NCI-H146 (cell line): ENCODE measurements at places on chromosomes 12 and 14.

- DNase-seq: peak; percentile 37
Measured at GRCh38 chr14:95770777-95771176, 56.9 kb upstream of the TCL1A start.

- peak; percentile 60 for DNase-seq
Measured at GRCh38 chr14:24058260-24058950, 6.6 kb downstream of the CARMIL3 start.

GRCh38 chr12:71195338-71195896, 37.6 kb upstream of the TSPAN8 start:
- DNase-seq: peak; percentile 60

GRCh38 chr14:59398841-59399240, 66.3 kb downstream of the GPR135 start:
- DNase-seq: no peak

DNA sequence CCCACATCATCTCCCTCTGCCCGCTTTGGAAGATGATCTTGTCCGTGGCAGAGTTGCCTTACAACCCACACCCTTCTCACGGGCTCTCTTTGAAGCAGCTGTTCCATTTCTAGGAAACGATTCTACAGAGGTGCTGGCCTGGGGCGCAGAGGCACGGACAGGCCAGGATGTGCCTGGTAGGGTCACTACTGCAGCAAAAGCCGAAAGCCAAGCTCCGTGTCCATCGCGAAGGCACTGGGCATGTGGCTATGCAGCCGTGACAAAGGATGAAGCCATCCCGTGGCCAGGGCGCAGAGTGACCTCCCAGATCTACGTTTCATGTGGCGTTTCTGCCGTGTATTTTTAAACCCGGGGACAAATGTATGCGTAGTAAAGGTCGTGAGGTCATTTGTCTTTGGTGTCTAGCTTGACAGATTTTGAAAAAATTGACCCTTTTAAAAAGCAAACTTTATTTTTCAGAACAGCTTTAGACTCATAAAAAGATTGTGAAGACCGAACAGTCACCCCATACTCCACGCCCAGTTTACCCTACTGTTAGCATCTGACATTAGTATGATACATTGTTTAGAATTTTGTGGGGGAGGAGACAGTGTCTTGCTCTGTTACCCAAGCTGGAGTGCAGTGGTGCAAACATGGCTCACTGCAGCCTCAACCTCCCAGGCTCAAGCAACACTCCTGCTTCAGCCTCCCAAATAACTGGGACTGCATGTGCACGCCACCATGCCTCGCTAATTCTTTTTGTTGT, 40.4 kb upstream of the NCOR2 start:
- no peak for DNase-seq

DNA sequence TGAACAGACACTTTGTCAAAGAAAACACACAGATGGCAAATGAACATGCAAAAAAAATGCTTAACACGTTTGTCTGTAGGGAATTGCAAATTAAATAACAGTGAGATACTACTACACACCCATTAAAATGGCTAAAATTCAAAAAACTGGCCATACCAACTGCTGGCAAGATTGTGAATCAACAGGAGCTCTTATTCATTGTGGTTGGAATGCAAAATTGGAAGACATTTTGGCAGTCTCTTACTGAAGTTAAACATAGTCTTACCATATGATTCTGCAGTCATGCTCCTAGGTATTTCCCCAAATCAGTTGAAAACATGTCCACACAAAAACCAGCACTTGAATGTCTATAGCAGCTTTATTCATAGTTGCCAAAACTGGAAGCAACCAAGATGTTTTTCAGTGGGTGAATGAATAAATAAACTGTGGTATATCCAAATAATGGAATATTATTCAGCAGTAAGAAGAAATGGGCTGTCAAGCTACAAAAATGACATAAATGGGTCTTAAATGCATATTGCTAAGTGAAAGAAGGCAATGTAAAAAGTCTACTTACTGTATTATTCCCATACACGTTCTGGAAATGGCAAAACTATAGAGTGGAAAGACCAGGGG, 91.4 kb downstream of the PLEKHA5 start:
- DNase-seq: no peak

GRCh38 chr14:90381011-90381786, 15.6 kb upstream of the CALM1 start:
- peak; percentile 53 for DNase-seq

DNA sequence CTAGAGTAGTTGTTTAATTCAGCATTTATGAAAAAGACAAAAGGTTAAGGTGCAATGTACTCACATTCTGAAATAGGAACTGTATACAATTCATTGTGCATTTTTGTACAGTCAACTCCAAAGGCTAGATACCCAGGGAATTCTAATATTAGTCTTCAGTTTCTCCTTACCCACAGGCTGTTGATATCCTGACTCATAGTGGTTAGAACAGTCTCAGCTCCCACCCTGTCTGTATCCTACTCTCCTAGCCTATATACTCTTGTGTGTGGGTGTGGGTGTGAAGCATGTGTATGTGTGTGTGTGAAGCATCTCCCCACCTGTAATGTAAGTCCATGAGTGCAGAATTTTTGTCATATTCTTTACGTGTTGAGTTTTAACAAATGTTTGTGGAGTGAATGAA, 229.5 kb downstream of the NAV3 start:
- DNase-seq: no peak

- peak; percentile 69 for DNase-seq
Measured at GRCh38 chr14:92959189-92959531, 36.2 kb downstream of the CHGA start.

DNA sequence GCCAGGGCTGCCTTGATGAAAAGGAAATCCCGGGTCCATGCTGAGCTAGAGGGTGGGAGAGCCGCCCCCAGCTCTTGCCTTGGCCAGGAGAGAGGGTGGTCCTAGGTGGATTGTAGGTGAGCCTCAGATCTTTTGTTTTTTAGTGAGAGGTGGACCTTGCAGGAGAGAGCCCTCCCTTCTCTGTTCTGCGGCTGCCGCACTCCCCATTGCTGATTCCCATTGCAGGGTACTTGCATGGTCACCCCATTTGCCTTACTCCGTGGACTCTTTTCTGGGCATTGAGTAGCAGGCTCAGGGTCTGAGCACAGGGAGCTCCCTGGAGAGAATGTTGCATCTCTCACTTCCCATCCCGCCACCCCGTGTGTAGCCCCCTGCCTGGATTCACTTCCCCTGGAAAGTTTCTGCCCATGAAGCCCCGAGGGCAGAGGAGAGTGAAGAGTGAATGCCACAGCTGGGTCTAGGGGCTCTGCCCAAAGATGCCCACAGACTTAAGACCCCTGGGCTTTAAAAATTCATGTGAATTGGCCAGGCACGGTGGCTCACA, 10.2 kb downstream of the VASH1 start:
- no peak for DNase-seq

DNA sequence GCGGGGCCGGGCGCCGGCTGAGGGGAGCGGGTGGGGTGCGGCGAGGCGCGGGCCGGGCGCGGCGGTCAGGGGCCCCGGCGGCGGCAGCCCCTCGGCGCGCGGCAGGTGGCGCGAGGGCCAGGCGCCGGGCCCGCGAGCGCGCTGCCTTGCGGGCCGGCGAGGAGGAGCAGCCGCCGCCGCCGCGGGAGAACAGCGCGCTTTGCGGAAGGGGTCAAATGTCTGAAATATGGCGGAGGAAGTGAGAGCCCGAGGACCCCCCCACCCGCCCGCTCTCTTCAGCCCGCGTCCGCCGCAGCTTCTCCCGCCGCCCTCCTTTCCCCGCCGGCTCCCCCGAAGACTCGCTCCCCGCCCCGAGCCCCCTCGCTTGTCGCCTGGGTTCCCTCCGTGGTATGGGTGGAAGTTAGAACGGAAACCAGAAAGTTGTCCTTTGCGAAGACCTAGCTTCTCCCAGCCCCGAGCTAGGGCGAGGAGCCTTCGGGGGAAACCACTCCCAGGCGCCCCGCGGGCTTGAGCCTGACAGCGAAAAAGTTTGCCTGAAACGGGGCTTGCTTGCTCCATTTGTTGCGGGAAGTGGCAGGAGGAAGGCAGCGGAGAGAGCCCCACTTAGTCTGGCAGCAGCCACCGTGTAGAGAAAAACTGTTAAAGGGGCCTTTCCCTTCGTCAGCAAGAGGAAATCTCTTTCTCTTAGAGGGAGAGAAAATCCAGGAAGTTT, 551 bp downstream of the RAP1B start:
- peak; percentile 61 for DNase-seq

GRCh38 chr14:54606631-54607133, 39.8 kb downstream of the SAMD4A start:
- DNase-seq: no peak

- no peak for DNase-seq
Measured at GRCh38 chr14:93804654-93805053, 16.4 kb upstream of the PRIMA1 start.

GRCh38 chr14:22837750-22838538, 1.6 kb downstream of the MMP14 start:
- no peak for DNase-seq

GRCh38 chr12:124480469-124481256, 86.7 kb downstream of the NCOR2 start:
- DNase-seq: peak; percentile 58

DNA sequence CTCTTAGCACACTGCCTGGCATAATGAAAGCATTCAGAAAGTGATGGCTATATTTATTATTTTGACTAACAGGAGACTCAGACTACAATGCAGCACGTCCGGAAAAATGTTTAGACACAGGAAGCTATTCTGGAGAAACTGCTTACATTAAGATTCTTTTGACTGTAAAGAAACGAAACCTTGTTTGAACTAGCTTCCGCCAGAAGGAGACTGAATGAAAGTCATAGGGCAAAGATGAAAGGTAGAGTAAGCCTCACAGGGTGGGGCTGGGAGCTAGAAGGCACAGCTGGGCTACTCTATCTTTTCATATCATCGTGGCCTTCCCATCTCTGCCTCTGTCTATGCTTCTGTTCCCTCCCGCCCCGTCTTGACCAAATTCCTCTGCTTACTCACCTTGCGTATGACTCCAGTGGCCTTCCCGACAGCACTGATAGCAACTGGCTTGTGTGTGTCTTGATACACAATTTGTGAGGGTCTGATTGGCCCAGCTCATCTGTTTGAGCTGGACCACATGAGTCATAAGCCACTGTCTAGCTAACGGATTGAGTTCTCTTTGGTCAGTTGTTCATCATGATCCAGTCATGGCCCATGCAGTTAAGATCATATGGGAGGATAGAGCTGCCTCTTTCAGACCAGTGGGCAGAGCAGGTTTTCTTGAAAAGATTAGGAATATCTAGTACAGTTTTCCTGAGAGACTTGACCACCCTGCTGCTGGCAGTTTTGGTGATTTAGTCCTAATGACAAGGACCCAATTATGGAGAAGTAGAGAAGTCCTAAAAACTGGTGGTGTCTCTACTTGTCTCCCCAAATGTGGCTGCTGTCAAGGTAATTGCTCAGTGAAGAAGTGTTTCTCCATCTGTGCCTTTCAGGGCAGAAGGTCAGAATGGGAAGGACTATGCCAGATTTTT, 151.5 kb upstream of the SLC38A2 start:
- no peak for DNase-seq

- no peak for DNase-seq
Measured at GRCh38 chr12:81081726-81082125, 3.8 kb downstream of the ACSS3 start.

DNA sequence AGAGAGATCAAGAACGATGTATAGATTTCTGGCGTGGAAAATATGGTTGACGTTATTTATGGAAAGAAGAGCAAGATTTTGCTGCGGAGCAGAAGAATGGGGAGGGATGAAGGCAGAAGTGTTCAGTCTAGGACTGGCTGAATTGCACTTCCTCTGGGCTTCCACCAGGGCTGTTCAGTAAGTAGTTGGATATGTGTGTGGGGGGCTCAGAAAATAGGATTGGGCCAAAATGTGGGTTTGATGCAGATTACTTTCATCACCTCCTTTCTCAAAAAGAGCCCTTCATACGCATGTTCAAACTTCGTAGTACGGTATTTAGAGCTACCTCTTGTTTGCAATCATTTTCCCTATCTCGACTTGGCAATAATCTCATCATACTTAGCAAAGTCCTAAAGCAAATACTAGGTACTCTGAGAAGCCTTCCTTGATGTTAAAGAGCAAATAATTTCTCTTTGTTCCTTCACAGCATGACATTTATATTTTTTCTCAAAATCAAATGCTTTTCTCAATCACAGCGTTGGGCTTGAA, 349.4 kb downstream of the NELL2 start:
- no peak for DNase-seq

DNA sequence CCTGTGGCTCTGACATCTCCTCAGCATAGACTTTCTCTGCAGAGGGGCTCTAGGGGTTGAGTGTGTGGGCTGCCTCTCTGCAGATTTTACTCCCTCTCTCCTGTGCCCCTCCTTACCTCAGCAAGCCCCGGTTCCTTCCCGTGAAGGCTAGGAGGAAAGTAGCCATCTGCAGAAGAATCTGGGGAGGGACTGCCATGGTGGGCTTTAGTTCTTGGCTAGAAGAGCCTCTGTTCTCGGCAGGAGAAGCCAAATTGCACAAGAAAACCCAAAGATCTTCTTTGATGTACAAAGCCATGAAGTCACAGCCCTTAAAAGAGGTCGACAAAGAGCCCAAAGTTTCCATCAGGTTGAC, 23.5 kb downstream of the CKAP4 start:
- DNase-seq: no peak

GRCh38 chr14:102620413-102620812, 28.0 kb downstream of the RCOR1 start:
- no peak for DNase-seq

DNA sequence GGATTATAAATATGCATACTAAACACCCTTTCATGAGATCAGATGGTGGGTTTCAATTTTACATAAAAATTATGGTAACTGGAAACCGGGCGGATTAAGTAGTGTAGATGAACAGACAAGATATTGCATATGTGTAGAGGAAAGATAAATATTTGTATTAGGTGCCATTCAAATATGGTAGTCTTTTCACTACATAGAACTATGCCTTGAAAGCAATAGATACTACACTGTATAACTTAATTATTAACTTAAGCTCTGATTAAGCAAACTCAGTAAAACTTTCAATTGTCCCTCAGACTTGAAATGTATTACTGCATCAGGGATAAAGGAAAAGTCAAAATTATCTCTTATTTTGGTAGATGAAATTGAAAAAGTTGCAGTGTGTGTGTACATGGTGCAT, 1.9 kb downstream of the PTPN21 start:
- DNase-seq: no peak

DNA sequence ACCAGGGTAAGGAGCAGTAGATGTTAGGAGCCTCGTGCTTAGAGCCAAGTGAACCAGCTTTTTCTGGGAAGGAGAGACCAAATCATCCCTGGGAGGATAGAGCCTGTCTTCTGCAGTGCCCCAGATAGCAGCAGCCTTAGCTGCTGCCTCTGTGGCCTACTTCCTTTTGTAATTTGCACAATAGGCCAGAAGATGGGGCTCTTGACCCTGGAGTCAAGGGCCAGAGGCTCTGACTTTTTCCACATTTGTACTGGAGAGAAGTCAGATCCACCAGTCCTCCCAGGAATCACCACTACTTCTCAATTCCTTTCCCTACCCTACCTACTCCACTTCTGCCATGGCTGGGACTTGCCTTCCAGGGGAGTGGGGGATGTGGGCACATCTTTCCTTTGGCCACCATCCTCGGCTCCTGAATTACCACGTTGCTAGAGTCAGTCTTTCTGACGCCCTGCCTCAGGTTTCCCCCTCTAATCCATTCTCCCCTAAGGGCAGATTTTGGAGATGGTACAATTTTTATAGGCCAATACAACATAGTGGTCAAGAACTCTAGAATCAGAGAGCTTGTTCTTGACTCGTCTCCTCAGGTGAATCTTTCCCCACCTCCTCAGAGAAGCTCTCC, 3.3 kb upstream of the SLC4A8 start:
- peak; percentile 80 for DNase-seq

GRCh38 chr12:77847060-77847541, 16.4 kb downstream of the NAV3 start:
- DNase-seq: peak; percentile 35

GRCh38 chr12:104911942-104912341, 46.1 kb downstream of the SLC41A2 start:
- no peak for DNase-seq
